Cardiac fibroblast (primary cell): ENCODE measurements at places on chromosomes 2 and 18.

DNA sequence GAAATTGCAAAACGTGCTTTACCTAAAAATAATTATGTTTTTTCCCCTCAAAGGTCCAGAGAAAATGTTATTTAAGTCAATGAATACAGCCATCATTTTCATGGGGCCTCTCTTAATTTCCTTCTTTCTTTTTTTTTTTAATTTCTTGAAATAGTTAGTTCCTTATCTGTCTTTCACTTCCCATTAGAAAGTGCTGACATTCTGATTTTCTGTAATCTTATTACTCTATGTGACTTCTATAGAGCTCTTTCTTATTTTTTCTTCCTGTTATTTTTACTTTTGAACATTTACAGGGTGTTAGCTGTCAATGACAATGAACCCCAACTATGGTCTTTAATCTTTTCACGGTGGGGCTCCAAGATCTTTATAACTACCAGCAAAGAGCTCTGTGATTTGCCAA, 30.0 kb downstream of the CTLA4 start:
- no peak for DNase-seq

GRCh38 chr2:54432251-54433015, 23.7 kb upstream of the SPTBN1 start:
- peak; percentile 38 for DNase-seq

GRCh38 chr18:77023102-77023782, 109.3 kb downstream of the MBP start:
- no peak for DNase-seq

DNA sequence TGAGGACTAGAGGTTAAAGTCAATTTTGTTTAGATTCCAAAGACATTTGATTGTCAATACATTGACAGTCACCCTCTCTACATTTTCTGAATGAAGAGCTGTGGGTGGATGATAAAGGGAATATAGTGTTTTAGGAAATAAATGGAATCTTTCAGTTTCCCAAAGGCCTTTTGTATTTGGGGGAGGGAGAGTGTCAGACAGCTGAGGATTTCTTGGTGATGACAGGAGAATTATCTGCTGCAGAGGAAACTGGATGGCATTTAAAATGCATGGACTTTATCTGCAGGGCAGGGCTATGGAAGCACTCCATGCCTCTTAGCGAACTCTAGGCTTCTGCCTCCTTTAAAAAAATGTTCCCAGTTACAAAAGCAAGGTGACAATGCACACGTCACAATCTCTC, 195.1 kb downstream of the KCNS3 start:
- no peak for DNase-seq

DNA sequence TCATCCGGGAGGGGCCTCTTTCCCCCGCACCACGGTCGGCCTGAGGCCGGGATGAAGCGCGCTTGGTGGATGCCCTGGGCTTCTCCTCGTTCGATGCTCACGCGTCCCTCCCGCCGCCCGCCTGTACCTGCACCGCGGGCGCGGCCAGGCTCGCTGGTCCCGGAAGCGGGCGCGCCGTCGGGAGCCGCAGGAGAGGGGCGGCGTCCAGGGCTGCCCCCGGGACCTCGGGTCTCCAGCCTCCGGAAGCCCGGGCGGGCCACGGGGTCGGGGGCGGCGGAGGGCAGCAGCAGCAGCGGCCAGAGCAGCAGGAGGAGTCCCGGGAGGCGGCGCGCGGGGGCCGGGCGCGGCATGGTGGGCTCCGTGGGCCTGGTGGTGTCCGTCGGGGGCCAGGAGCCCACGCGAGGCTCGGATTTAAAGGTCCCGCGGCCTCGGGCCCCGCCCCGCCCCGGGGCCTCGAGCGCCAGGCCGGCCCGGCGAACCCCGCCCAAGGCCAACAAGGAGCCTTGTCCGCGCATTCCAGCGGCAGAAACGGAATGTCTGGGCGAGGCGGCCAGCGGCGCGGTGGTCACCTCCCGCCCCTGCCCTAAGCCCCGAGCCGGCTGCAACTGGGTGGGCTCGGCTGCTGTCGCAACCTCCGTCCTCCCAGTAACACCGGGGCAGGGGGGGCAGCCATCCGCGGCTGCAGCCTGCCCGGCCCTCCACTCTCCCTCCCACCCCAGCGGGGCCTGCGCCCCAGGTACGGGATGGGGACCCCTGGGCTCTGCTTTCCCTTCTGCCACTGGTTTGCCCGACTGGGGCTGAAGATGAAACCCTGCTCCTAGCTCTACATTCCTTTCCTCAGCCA, at the start of gene MATN3:
Gene MATN3 (minus strand): TSS at position 387 of the 844 bp plus-strand sequence. CDS start 37 bp downstream, at position 350.
- DNase-seq, result peak; percentile 52

DNA sequence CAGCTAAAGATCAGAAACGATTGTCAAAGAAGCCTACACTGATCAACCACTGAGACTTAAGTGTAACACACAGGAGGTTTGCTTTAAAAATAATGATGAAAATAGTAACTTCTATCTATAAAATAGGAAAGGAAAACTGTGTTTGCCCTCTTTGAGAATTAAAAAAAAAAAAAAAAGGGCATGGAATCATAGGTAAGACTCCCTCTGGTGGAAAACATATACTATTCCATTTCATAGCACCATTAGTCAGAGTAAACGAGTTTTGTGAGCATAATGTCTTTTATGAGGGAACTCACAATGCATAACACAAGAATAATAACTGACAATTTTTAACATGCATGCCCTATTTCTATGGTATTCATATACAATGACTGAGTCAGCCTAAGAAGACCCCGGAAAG, 36.3 kb downstream of the SLC35F5 start:
- peak; percentile 40 for DNase-seq

GRCh38 chr2:185583058-185583816, 155.4 kb upstream of the FSIP2 start:
- peak; percentile 0 for DNase-seq

DNA sequence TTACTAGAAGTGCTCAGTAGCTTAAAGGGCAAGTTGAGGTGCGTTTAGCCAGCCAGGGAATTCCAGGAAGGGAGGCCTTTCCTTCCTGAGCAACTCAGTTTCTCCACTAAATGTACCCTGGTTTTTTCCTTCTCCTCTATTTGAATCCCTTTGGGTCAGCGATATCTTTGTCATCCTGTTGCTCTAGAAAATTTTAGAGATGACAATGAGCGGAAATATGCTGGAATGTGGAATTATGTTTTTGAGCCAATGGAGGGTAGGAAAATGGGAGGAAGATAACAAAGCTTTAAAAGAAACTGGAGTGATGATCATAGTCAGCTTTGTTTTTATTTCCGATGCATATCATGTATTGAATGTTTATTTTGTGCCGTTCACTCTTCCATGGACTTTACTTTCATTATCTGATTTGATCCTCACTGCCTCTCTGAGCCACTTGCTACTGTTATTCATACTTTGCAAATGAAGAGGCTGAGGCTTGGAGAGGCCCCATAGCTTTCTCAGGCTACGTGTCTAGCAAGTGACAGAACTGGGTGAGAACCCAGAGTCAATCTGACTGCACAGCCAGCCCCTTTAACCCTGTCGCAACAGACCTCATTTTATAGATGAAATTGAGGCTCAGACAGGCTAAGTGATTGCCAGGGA, 67.3 kb downstream of the NTSR2 start:
- no peak for DNase-seq

DNA sequence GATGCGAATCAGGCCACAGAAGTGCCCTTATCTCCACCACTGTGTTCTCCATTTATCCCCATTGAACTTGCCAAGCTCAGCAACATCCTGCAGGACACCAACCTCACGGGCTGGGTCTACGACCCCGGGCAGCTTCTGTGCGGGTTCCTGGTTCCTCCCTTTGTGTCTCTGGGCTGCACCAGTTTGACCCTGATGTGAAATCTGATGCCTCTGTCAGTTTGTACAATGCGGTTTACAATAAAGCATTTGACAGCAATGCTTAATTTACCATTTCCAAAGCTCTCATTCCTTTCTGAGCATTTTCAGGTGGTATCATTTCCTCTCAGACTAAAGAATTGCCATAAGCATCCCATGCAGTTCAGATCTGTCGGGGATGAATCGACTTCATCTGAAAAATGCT, 3.3 kb upstream of the TMEM18 start:
- DNase-seq, result no peak

DNA sequence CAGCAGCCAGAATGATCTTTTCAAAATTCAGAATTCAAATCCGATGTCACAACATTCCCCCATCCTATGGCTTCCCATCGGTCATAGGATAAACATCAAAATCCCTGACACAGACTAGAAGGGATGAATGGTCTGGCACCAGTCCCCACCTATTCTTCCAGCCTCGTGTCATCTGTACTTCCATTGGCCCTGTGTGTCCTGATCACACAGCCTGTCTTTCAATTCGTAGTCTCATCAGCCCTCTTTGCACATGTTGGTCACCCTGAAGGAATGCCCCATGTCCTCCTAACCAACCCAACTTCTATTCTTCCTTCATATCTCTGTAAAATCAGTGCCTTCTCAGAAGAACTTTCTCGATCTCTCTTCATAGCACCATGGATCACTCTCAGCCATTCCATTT, 157.2 kb downstream of the NEB start:
- no peak for DNase-seq

GRCh38 chr18:7904529-7904928, 337.4 kb downstream of the PTPRM start:
- DNase-seq, result no peak

- DNase-seq, result no peak
Observed at GRCh38 chr18:57631697-57632096, 10.1 kb upstream of the NARS1 start.

DNA sequence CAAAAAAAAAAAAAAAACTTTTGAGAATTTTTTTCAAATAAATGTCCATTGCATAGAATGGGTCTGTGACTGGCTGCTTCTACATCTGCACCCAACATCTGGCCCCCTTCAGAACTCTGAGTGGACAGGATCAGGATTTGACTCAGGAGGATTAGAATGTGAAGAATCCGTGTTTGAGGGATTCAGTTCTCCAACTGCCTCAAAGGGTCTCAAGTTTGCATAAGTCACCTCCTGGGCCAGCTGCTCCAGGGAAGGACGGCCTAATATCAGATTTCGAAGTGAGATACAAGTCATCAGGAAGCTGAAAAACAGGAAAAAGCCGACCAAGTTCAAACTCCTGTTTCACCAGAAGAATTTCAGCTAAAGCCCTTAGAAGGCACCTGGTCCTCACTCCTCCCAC, 10.9 kb downstream of the MAT2A start:
- peak; percentile 91 for DNase-seq

- DNase-seq, result peak; percentile 91
Observed at GRCh38 chr2:84946204-84947009, 24.6 kb upstream of the KCMF1 start.

DNA sequence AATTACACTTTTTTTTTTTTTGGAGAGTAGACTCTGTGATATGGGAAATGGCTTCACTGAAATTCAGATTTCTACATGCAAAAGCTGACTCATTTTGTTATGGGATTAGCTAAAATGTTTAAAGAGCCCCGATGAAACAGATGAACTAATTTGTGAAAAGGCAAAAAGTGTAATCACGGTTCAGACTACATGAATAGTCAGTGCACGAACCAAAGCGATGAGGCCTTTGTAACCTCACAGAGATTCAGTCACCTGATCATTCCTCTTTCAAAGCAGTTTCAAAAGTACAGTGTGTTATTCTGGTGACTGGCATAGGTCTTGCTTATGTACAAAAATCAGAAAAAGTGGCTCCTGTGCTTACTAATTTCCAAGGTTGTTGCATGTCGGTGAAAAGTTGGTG, 44.6 kb downstream of the TGIF1 start:
- no peak for DNase-seq

DNA sequence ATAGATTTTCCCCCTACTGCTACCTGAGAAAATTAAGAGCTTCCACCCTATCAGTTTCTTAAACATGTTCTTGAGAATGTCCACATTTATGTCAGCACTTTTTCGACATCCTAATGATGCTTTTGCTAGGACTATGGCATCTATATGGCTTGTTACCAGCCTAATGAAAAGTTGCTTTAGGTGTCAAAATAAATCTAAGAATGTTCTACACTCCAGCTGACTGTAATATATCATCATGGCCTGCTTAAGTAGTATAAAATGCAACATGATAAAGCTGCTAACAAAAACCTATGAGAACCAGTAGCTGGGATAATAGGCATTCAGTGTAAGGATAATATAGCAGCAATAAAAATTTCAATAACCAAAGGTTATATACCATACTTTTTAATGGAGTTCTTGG, 1983.5 kb upstream of the CELF4 start:
- DNase-seq, result no peak

DNA sequence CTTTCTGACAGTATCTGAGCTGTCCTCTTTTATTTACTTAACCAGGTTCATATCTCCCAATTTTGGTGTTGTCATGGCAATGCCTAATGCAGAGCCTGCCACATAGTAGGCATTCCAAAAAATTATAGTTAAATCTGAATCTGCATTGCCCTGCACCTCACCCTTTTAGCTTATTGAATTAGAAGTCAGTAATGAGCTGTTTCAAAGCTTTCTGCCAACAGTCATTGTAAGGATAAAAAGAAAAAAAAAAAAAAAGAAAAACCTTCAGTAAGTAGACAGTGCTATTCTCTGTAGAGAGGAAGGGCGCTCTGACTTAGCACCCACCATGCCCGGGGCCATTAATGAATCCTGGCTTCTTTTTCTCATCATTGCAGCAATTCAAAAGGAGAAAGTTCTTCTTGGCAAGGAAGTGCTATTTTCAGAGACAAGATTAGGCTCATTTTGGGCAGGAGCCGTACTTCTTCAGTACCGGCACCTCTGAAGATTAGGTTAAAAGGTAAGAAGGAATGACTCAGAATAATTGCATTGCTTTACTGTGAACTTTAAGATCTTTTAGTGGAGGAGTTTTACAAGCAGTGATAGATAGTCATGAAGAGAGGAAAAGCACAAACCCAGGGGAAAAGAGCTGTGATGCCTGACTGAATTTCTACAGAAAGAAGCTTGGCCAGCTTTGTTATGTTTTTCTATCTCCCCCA, 2041.2 kb upstream of the PIK3C3 start:
- no peak for DNase-seq

DNA sequence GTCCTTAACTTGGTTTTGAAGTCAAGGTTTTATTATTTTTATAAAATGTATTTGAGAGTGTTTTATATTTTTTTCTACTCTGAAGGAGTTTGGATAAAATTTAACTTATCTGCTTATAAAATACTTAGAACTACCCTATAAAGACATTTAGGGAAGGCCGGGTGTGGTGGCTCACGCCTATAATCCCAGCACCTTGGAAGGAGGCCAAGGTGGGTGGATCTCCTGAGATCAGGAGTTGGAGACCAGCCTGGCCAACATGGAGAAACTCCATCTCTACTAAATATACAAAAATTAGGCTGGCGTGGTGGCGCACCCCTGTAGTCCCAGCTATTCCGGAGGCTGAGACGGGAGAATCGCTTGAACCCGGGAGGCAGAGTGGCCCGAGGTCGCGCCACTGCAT, 486.4 kb downstream of the DSC3 start:
- DNase-seq, result no peak

GRCh38 chr2:152499896-152500735, 165.1 kb downstream of the FMNL2 start:
- peak; percentile 61 for DNase-seq

GRCh38 chr2:18585526-18585925, 3.8 kb downstream of the NT5C1B start:
- peak; percentile 69 for DNase-seq

DNA sequence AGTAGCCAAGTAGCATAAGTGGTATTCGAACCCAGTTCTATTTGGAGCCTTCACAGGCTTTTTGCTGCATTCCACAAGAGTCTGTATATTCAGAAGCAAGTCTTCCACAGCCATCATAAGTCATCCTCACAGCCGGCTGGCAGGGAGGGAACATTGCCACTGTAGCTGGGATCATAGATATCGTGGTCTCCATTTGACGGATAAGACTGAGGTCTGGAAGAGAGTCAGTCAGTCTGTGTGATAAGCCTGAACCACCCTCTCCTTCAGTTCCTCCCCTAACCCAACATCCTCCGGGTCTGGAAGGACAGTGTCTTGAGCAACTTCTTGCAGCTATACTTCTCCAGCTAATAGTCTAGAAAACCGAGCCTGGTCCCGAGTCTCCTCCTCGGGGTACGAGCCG, 17.0 kb upstream of the C1QL2 start:
- no peak for DNase-seq

- DNase-seq, result no peak
Observed at GRCh38 chr2:96913117-96913397, 43.2 kb upstream of the SEMA4C start.
